Activated CD4-positive, alpha-beta T cell treated with anti-CD3 and anti-CD28 coated beads, Interleukin-2, amount 10 ng/mL, durations not matched to agents 7 days and 5 days (primary cell): ENCODE measurements at places on chromosomes 2 and 18. TPM values are rescaled to one million over a fixed set of nuclear protein-coding genes. Genes with fewer than 3 reads are reported as not detected.

DNA sequence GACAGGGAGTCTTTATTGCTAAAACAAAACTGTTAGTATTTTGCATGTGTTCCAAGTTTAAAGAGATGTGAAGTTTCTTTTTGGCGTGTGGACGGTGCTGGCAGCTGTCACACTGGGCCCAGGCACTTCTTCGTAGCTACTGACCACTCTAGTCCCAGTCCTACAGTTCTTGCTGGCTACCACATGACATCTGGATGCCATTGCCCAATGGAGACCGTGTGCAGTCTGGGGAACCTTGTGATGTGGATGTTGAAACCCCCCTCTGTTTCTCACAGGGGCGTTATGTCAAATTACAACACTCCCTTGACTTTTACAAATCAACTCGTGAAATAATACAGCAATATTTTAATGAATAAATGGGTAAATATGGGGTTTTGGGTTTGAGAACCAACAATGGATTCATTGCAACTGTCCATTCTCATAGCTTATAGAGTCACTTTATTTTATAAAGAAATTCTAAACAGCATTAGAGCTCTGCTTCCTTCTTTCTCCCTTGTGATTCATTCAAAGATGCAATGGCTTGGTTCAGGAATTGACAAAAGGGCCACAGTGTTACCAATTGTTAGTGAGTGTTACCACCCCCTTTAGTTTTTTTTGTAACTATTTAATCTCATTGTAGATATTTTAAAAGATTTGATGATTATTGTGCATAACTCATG, 1.2 kb downstream of the GPD2 start:
- H3K27me3 ChIP-seq = peaks cover 3% of the 10 kb centered on the region
- H3K27ac ChIP-seq = peak overlapping the region; percentile 96
- peak overlapping the region; percentile 99 for H3K4me3 ChIP-seq

GRCh38 chr2:137056704-137057103, 291.4 kb downstream of the THSD7B start:
- DNase-seq = no peak
- H3K4me1 ChIP-seq = no peaks in the 10 kb centered on the region

GRCh38 chr2:17851731-17852585, 26.5 kb upstream of the KCNS3 start:
- no peaks in the 10 kb centered on the region for H3K4me1 ChIP-seq
- H3K27ac ChIP-seq = no peak overlapping the region
- DNase-seq = peak; percentile 28
- peaks cover 8% of the 10 kb centered on the region for H3K27me3 ChIP-seq

GRCh38 chr2:169946546-169946945, 119.3 kb downstream of the UBR3 start:
- H3K4me1 ChIP-seq = no peaks in the 10 kb centered on the region
- H3K36me3 ChIP-seq = peaks cover 9% of the 10 kb centered on the region
- H3K27me3 ChIP-seq = no peaks in the 10 kb centered on the region
- H3K27ac ChIP-seq = no peak overlapping the region
- H3K4me3 ChIP-seq = no peak overlapping the region

DNA sequence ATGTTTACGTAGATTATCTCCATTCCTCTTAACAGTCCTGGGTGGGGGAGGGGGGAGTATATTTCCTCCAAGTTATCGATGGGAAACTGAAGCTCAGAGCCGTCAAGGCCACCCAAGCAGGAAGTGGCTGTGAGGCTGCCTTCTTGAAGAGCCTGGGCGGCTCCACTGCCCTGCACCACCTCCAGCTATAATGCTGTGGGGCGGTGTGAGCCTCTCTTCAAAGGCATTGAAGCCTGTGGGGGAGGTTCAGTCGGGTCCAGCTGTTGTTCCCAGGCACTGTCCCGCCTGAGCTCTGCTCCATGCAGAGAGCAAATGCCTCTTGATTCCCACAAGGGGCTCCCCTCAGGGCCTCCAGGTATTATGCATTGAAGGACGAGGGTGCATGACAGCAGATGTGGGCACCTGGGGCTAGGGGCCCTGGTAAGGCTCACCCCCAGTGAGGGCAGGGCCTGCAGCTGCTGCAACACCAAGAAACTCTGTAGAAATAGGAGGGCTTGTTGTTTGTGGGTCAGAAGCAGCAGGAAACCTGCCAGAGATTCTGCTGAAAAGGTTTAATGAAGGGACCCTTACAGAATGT, 29.5 kb upstream of the LAPTM4A start:
- H3K36me3 ChIP-seq = no peaks in the 10 kb centered on the region
- H3K27ac ChIP-seq = no peak overlapping the region
- H3K4me1 ChIP-seq = no peaks in the 10 kb centered on the region
- DNase-seq = no peak
- no peak overlapping the region for H3K4me3 ChIP-seq

DNA sequence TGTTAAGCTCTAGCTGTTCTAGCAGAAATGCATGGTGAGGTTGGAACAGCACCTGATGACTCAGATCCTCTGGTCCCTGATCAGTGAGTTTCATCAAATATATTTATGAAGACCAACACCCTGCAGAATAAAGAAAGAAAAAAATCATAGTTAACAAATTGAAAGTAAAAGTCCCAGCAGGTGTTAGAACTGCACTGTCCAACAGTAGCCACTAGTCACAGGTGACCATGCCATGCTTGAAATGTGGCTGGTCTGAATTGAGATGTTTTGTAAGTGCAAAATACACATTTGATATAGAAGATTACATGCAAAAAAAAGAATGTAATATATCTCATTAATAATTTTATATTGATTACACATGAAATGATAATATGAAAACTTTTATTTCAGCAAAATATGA, 1010.7 kb upstream of the ZEB2 start:
- no peaks in the 10 kb centered on the region for H3K36me3 ChIP-seq
- H3K4me1 ChIP-seq = no peaks in the 10 kb centered on the region
- no peak for DNase-seq
- H3K27ac ChIP-seq = no peak overlapping the region
- no peak overlapping the region for H3K4me3 ChIP-seq

DNA sequence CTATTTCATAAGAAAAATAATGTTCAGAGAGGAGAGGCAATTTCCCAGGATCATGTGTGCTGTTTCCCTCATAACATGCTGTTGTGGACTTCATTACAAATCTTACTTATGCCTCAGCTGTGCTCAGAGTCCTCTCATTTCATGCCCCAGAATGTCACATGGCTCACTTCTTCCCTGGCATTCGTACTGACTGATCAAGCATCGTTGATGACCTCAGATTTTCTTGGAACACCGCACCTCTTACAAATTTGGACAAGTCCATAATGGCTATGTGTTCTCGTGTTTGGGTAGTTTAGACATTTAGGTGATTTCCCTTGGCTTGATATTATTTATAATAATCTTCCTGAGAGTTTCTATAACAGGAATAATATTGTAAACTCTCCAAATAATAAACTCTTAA, 32.9 kb downstream of the SERPINB7 start:
- H3K4me3 ChIP-seq = no peak overlapping the region
- DNase-seq = no peak
- no peaks in the 10 kb centered on the region for H3K4me1 ChIP-seq

DNA sequence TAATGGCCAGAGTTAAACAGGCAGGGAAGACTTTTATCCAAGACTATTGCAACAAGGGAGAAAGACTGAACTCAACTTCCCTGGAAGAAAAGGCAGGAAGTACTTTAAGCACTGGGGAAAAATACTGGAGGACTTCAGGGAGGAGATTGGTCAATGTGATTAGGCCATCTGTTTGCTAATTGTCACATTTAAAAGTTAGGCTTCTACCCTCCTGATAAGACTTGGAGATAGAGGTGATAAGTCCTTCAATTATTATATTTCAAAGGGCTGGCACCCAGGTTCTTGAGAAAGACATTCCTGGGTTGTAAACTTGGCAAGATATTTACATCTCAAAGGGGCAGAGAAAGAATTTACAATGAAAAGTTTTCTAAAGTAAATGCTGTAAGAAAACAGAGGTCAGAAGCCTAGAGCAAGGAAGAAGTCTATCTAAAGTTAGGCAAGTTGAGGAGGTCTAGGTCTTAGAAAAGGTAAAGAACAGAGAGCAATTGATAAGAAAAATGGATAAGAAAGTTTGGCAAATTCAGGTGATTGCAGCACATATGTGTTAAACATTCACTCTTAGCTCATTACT, 48.4 kb downstream of the DTNA start:
- H3K4me1 ChIP-seq = no peaks in the 10 kb centered on the region
- H3K27ac ChIP-seq = no peak overlapping the region
- H3K36me3 ChIP-seq = no peaks in the 10 kb centered on the region
- H3K27me3 ChIP-seq = peaks cover 7% of the 10 kb centered on the region

DNA sequence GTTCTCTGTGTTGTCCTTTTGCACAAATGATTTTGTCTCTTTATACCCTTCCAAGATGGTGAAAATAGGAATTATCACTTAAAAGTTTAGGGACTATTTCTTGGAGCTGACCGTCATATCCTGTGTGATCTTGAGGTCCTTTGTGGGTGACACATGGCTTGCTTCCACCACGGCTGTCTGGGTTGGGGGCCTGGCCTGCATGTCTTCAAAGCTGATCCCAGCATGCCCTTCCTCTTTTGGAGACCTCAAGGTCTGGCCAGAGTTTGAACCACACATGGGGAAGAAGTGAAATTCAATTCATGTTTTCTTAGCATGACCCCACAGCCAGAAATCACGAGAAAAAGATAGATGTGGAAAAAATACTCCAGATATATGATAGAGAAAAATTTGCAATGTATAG, 14.0 kb downstream of the SFTPB start:
- peaks cover 38% of the 10 kb centered on the region for H3K36me3 ChIP-seq
- H3K27ac ChIP-seq = peak overlapping the region; percentile 20
- no peaks in the 10 kb centered on the region for H3K4me1 ChIP-seq
- no peaks in the 10 kb centered on the region for H3K27me3 ChIP-seq
- no peak overlapping the region for H3K4me3 ChIP-seq

- peaks cover 8% of the 10 kb centered on the region for H3K36me3 ChIP-seq
- no peak overlapping the region for H3K4me3 ChIP-seq
- no peaks in the 10 kb centered on the region for H3K27me3 ChIP-seq
- no peak overlapping the region for H3K27ac ChIP-seq
Measured at GRCh38 chr2:47060652-47061170, 94.4 kb downstream of the STPG4 start.

DNA sequence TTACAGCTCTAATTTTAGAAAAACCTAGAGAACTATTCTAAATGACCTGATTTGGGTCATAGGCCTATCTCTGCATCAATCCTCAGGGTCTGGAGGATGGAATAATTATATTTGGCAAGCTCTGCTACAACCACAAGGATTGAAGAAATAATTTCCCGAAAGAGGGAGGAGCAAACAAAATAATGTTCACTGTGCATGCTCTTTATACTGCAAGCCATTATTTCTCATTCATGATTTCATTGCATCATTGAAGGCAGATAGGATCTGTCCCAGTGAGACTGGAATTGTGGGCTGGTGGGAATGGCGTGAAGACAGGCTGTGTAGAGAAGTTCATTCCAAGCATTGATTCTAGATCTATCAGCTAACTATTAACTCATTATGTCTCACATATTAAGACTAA, 12.7 kb upstream of the MAPRE2 start:
- peaks cover under 1% of the 10 kb centered on the region for H3K27me3 ChIP-seq
- H3K27ac ChIP-seq = no peak overlapping the region
- H3K4me1 ChIP-seq = peaks cover 56% of the 10 kb centered on the region

GRCh38 chr18:44586782-44587524, 93.7 kb upstream of the SETBP1 start:
- DNase-seq = no peak
- H3K27me3 ChIP-seq = peaks cover 10% of the 10 kb centered on the region
- H3K4me1 ChIP-seq = no peaks in the 10 kb centered on the region
- no peak overlapping the region for H3K4me3 ChIP-seq
- no peaks in the 10 kb centered on the region for H3K36me3 ChIP-seq

The SPDYA gene
- 1.5 TPM for total RNA-seq

The KCNK3 gene
- not detected for total RNA-seq

The TEX44 gene
- total RNA-seq = not detected

The TGFA gene
- 0.07 TPM for total RNA-seq

The SERPINB3 gene
- not detected for total RNA-seq
